ENCODE measurements at places on chromosomes 3 and 15.

DNA sequence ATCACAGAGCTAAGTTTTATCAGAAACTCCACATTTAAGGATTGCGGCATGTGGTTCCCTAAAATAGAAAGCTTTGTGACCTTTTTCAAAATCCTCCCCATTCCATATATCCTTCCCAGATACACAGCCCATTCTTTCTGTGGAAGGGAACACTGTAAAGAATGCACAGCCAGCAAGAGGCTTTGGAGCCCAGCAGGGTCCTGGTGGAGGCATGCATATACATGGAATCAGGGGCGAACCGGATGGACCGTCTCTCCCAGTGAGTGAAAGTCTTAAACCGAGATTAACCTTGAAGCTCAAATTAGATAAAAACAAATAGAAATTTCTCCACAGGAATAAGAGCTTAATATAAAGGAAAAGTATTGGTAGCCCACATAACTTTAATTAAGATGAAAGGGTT is 436.2 kb upstream of the MDFIC2 start:
- no peak for DNase-seq

- DNase-seq: no peak
Observed at GRCh38 chr3:187624588-187624987, 45.6 kb downstream of the SST start.

- DNase-seq: no peak
Observed at GRCh38 chr3:41018855-41019254, 180.4 kb upstream of the CTNNB1 start.

GRCh38 chr15:45703670-45704328 is 69.0 kb downstream of the SQOR start:
- no peak for DNase-seq

GRCh38 chr3:165075695-165076094 is 2.6 kb downstream of the SI start:
- no peak for DNase-seq

DNA sequence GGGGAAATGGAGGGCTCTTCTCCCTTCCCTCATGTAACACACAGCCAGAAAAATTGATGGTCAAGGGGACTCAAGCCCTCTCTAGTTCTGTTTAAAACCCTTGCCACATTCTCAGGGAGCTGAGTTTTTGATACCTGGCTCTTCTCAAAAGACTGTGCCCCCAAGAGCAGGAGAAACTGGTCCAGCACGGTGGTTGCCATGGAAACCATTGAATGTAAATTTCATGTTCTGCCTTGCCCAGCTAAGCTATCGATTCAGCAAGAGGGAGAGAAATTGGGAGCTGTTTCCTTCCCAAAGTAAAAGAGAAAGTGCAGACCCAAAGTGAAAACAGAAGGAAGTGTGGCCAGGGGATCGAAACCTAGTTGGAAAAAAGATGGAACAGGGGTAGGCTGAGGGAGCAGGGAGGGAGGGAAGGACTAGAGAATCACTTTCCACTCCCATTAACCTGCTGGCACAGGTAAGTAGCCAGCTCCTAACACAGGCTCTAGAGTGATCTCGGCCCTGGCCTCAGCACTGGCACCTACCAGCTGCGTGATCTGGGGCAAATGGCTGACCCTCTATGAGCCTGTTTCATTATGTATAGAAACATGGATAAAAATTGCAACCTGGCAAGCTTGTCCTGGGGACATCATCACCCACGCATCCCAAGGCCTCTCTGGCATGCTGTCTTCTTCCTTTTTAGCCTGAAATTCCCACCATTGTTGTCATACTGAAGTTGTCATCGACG is 140.9 kb downstream of the TPRA1 start:
- no peak for DNase-seq

GRCh38 chr3:129120254-129121004 is 1.2 kb downstream of the RAB43 start:
- DNase-seq: peak; percentile 84

DNA sequence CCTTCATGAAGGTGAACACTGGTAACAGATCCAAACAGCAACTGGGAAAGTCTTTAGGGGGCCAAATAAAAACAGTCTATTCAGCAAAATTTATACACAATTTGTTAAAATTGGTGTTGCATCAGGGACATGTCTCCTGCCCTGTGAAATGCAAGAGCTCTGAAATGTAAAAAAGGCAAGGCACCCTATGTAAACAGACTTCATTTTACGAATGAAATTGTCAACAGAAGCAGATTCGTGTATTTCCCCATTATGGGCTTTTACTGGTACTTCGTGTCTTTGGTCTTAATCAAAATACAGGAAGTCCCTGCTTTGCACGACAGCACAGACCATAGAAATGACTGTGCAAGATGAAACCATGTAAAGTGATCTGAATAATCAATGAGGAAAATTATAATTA is 127.3 kb upstream of the THBS1 start:
- no peak for DNase-seq

- no peak for DNase-seq
Observed at GRCh38 chr3:13872451-13872850, 7.4 kb downstream of the WNT7A start.

- DNase-seq: no peak
Observed at GRCh38 chr3:35777065-35777464, 137.7 kb downstream of the ARPP21 start.

DNA sequence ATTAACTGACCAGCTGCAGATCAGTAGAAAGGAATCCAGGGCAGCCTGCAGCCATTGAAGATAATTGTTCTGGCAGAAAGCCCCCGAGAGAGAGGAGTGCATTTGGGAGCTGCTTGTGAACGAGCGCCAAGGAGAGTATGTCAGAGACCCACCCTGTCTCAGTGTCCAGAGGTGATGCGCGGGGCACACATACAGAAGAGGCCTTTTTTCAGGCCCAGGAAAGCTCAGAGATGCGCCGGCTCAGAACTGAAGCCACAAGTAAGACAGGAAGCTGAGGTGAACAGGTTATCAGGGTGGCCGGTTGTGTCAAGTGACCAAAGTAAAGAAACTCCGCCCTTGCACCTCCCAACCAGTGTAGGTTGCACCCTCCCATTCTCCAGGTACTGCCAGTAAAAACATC is 59.8 kb upstream of the HEG1 start:
- peak; percentile 26 for DNase-seq

DNA sequence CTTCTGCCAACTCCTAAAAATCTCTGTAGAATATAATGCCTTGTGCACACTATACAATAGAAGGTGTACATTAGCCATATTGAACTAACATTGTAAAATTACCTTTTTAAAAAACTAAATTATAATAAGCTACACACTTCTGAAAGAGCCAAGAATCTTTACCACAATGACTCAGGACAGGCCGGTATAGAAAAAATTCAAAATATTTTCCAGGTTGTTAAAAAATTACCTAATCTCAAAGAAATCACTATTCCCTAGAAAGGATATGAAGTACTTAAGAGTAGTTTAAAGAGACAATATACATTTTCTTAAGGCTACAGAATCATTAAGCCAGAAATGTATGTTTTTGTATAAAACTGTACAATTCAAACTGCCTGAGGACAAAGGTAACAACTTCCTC is 48.5 kb downstream of the TJP1 start:
- no peak for DNase-seq

GRCh38 chr3:198107840-198108734 is 148.1 kb downstream of the LMLN start:
- no peak for DNase-seq

DNA sequence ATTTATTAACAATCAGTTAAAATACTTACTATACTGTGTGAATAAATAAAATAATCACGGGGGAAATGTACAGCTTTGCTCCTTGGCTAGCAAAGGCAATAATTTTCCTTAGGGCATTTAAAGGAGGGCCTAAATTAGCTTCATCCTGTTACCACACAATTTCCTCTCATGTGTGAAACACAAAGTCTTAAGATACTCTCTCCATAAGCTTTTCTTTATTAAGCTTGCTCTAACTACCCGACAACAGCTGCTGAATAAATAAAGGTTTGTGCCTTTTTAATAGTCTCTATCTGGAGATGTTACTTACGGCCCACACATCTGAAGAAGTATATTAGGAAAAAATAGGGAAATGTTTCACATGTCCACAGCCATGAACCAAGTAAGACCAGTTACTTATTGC is 29.7 kb downstream of the ZNF106 start:
- no peak for DNase-seq

GRCh38 chr3:130997289-130997688 is 29.3 kb downstream of the ASTE1 start:
- DNase-seq: no peak

GRCh38 chr3:188884299-188885043 is 287.3 kb upstream of the TPRG1 start:
- DNase-seq: no peak

DNA sequence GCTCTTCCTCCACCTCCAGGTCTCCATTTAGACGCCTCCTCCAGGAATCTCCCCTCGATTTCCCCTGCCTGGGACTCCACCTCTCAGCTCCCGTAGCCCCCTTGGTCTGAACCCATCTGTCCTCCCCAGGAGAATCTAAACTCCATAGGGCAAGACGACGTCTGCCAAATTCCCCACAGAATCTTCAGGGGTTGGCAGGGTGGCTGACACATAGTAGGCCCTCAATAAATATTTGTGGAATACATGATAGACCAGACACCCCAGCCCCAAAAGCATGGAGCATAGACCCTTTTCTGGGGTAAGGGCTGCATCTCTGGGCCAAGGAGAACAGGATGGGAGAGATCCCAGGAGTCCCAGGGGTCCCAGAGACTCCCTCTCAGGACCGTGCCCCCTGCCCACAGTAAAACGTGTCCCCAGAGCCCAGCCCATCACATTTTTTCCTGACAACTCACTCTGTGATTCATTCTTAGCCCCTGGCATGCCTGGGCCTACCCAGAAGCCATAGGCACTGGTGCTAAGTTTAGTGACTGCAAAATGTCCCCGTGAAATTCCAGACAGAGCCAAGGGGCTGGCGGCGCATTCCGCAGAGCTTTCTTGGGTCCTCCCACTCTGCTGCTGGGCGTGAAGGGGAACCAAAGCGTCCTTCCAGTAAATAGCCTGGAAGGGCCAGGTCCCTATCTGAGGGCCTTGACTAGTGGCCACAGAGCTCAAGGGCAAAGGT is 78.0 kb upstream of the SLC6A6 start:
- DNase-seq: no peak

DNA sequence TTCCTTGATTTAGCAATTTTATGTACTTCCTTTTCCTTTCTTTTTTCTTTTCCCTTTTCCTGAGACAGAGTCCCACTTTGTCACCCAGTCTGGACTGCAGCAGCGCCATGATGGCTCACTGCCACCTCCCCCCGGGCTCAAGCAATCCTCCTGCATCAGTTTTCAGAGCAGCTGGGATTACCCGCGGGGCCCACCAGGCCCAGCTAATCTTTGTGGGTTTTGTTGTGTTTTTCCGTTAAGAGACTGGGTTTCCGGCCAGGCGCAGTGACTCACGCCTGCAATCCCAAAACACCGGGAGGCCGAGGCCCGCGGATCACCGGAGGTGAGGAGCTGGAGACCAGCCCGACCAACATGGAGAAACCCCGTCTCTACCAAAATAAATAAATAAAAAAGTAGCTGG is 17.7 kb downstream of the GOLGA8S start:
- no peak for DNase-seq

DNA sequence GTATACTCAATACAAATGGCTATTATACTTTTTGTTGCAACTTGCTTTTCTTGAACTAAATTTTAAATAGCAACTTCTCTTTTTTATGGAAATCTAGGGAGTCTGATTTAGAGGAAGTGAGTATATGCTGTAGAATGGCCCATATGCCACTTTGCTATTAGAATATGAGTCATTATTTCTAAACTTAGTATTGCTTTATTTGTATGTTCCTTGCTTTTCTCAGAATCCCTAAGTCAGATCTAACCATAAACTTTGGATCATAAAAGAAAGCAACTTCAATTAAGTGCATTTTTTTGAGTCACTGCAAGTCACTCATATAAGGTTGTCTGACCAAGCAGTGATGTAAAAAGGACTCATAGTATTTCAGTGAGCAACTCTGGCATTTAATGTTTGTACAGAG is 17.5 kb upstream of the SPTSSB start:
- DNase-seq: no peak

DNA sequence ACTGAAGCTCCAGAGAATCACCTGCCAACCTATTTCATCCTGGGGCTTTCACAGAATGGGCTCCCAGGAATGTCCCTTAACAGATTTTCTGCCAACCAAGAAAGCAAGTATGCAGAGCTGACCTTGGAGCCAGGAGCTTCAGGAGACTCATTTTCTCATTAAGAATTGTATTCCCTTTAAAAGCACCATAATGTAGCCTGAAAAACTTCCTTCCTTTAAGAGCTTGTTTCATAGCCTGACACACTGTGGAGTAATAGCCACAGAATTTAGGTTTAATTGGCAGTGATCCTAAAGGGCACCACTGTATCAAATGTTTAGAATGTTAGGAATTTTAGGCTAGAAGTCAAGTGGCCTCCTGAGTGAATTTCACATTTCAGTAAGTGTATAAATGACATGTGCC is 309.8 kb downstream of the GBE1 start:
- no peak for DNase-seq

GRCh38 chr3:145900056-145900829 is 260.7 kb downstream of the PLOD2 start:
- DNase-seq: no peak

DNA sequence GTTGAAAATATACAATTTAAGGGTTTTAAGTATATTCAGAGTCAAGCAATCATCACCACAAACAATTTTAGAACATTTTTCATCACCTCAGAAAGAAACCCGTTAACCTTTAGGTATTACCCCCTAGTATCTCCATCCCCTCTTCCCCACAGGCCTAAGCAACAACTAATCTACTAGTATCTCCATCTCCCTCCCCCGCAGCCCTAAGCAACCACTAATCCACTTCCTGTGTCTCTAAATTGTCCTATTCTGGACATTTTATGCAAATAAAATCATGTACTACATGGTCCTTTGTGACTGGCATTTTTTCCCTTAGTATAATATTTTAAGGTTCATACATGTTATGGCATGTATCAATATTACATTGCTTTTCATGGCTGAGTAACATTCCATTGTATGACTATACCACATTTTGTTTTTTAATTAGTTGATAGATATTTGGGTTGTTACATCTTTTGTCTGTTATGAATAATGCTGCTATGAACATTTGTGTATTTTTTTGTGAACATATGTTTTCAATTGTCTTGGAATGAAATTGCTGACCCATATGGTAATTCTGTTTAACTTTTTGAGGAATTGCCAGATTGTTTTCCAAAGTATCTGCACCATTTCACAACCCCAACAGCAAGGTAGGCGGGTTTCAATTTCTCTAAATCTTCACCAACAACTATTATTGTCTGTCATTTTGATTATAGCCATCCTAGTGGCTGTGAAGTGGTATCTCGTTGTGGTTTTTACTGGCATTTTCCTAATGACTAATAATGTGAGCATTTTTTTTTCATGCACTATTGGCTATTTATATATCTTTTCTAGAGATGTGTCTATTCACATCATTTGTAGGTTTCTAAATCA is 215.6 kb upstream of the CD96 start:
- DNase-seq: no peak

GRCh38 chr3:173920386-173920785 is 522.8 kb downstream of the NLGN1 start:
- DNase-seq: no peak

DNA sequence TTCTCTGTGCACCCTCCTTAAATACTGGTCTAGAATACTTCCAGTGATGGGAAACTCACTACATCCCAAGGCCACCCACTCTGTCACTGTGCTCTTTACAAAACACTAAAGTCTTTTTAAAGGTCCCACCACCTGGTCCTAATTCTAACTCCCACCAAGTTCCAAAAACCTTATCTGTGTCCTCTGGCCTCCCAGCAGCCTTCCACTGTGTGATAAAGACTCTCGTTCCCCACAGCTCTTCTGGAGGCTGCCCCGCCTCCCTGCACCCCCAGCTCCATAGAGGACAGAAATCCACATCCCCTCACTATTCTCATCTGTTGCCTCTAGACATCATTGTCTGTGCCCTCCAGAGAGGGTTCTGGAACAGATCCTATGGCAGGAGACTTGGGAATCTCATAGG is 276.4 kb downstream of the FAM43A start:
- DNase-seq: no peak

GRCh38 chr15:101193806-101194545 is 57.9 kb downstream of the CHSY1 start:
- no peak for DNase-seq
